Activated naive CD8-positive, alpha-beta T cell treated with anti-CD3 and anti-CD28 coated beads for 36 hours (primary cell): ENCODE measurements at places on chromosomes 7 and 10.
A peak's percentile ranks its signal among the peaks of the same experiment; 100 is the strongest.

GRCh38 chr7:87148332-87148955, 3.8 kb upstream of the DMTF1 start:
- no peaks in the 10 kb centered on the region for H3K4me1 ChIP-seq
- H3K4me3 ChIP-seq: no peak overlapping the region
- peaks cover 4% of the 10 kb centered on the region for H3K27me3 ChIP-seq
- no peak for DNase-seq

DNA sequence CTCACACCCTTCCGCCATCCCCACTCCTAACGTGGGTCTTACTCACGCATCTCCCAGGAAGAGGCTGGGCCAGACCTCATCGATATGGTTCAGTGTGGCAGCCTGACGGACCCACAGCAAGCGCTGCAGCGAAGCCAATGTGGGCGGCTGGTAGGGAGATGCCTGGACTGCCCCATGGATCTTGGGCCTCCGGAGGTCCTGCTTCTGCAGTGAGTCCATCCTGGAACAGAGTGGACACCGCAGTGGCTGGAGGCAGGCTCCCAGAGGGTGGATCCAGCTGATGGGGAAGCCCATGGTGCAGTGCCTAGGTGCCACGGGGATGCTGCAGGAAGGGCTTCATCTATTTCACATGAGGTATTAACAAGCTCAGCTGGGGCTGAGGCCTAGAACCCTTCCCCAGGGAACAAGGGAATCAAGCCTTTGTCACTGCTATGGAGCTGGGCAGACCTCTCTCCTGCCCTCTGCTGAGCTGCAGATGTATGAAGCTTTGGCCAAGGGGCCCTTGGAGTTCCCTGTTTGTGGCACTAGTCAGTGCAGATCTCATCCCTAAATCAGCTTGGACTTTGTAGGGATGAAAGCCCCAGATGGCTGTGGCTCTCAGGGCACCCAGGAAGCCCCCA, 13.7 kb upstream of the SAMD8 start:
- no peak overlapping the region for H3K27ac ChIP-seq
- no peak for DNase-seq
- no peaks in the 10 kb centered on the region for H3K27me3 ChIP-seq
- H3K36me3 ChIP-seq: no peaks in the 10 kb centered on the region
- no peaks in the 10 kb centered on the region for H3K4me1 ChIP-seq

GRCh38 chr10:14625765-14626525, 148.8 kb downstream of the FAM107B start:
- no peaks in the 10 kb centered on the region for H3K27me3 ChIP-seq
- H3K36me3 ChIP-seq: no peaks in the 10 kb centered on the region
- peaks cover 4% of the 10 kb centered on the region for H3K4me1 ChIP-seq

DNA sequence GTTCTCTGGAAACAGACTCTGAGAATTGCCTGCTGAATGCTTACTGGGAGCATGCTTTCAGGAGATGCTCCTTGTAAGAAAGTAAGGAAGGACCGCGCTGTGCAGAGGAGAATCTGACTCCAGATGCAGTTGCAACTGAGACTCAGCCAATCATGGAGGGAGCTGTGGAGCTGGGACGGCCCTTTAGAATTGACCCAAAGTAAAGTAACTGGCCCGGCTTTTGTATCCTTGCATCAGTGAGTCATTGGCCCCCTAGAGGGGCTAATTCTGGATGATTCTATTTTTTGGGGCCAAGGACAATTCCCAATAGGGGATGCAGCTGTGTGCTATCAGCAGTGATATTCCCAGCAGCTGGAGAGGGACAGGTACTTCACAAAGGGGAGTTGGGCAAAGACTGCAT, 170.4 kb downstream of the PTEN start:
- H3K36me3 ChIP-seq: no peaks in the 10 kb centered on the region
- no peak overlapping the region for H3K4me3 ChIP-seq
- H3K27me3 ChIP-seq: no peaks in the 10 kb centered on the region
- H3K27ac ChIP-seq: no peak overlapping the region
- peaks cover 15% of the 10 kb centered on the region for H3K4me1 ChIP-seq
- no peak for DNase-seq

- no peak for DNase-seq
- no peak overlapping the region for H3K4me3 ChIP-seq
- H3K27ac ChIP-seq: no peak overlapping the region
- peaks cover 7% of the 10 kb centered on the region for H3K4me1 ChIP-seq
- H3K36me3 ChIP-seq: peaks cover 2% of the 10 kb centered on the region
Observed at GRCh38 chr7:137948083-137948844, 53.6 kb downstream of the CREB3L2 start.

GRCh38 chr10:95423164-95424005, 132.6 kb upstream of the PDLIM1 start:
- no peaks in the 10 kb centered on the region for H3K36me3 ChIP-seq
- no peaks in the 10 kb centered on the region for H3K4me1 ChIP-seq
- no peak overlapping the region for H3K27ac ChIP-seq
- H3K27me3 ChIP-seq: no peaks in the 10 kb centered on the region

DNA sequence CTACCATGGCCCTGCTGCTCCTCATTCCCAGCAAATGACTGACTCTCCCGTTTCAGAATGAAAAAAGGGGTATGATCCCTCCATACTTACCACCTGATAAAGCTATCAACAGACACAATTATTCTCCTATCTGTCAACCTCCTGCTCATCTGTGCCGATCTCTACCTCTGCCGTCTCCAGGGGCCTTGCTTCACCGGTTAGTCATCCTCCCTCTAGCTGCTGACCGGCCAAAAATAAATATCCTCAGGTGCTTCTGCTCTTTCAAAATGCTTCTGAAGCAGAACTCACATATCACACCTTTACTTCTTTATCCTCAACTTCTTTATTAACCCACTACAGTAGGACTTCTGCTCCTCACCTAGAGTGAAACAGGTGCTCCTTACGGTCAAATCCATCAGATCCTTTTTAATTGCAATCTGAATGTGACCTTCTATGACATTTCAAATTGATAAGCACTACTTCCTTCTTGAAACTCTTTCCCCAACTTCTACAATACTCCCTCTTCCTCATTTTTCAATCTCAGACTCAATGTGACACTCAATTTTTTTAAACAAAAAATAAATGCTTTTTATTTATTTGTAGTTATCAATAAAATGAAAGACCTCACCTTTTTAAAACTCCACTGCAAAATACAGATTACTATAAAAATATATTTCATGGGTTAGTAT, 63.2 kb downstream of the LMBR1 start:
- H3K4me1 ChIP-seq: no peaks in the 10 kb centered on the region
- no peak overlapping the region for H3K27ac ChIP-seq
- H3K36me3 ChIP-seq: peaks cover 5% of the 10 kb centered on the region
- H3K4me3 ChIP-seq: no peak overlapping the region
- DNase-seq: no peak

- H3K4me1 ChIP-seq: no peaks in the 10 kb centered on the region
- DNase-seq: no peak
- H3K4me3 ChIP-seq: no peak overlapping the region
- H3K36me3 ChIP-seq: no peaks in the 10 kb centered on the region
- no peaks in the 10 kb centered on the region for H3K27me3 ChIP-seq
Observed at GRCh38 chr10:46069771-46070463, 23.8 kb upstream of the MSMB start.

- H3K27ac ChIP-seq: no peak overlapping the region
- peaks cover 2% of the 10 kb centered on the region for H3K36me3 ChIP-seq
- H3K4me1 ChIP-seq: peaks cover 2% of the 10 kb centered on the region
- H3K4me3 ChIP-seq: no peak overlapping the region
- H3K27me3 ChIP-seq: no peaks in the 10 kb centered on the region
Observed at GRCh38 chr7:138030679-138031351, 28.9 kb upstream of the CREB3L2 start.

DNA sequence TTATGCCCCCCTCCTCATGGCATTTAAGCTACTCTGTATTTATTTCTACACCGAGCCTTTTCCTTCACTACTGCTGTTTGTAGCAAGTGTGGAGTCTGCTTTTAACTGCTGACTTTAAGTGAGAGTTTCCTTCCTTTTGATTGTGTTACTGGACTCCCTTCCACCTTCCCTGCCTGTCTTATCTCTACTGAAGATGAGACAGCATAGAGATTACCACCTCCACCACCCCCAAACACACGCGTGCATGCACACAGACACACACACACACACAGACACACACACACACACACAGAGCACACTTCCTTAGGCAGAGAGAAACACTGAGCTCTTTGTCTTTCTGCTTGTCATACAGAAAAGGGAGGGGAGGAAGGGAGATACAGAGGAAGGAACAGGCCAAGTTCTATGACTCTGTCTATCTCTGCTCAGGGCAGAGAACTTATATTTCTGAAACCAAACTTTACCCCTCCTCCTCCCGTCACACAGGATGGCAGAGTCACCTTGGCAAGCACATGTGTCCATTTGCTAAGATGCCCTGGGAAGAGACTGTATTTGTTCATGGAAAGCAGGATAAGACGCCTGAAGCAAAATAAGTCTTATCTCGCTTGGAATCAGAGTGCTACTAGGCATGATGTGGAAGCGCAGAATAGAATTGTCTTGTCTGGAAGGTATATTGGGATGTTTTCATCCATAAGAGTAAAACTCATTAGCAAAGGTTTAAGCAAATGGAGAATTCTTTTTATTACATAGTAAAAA, 81.8 kb upstream of the CAV2 start:
- DNase-seq: no peak
- H3K27me3 ChIP-seq: peaks cover 18% of the 10 kb centered on the region
- H3K4me3 ChIP-seq: no peak overlapping the region
- no peaks in the 10 kb centered on the region for H3K36me3 ChIP-seq
- H3K27ac ChIP-seq: no peak overlapping the region

DNA sequence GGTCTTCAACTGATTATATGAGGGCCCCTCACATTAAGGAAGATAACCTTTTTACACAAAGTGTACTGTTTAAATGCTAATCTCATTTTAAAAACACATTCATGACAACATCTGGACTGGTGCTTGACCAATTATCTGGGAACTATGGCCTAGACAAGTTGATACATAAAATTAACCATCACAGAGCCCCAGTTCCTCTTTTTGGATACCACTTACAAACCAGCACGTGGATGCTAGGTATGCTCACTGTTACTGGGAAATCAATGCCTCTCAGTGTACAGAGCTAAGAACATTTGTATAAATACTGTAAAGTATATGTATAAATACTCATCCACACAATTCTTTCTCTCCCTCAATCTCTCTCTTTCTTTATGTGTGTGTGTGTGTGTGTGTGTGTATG, 1217.8 kb upstream of the LRRTM3 start:
- no peaks in the 10 kb centered on the region for H3K36me3 ChIP-seq
- no peaks in the 10 kb centered on the region for H3K27me3 ChIP-seq
- DNase-seq: no peak
- H3K4me1 ChIP-seq: no peaks in the 10 kb centered on the region
- no peak overlapping the region for H3K27ac ChIP-seq
- H3K4me3 ChIP-seq: no peak overlapping the region

DNA sequence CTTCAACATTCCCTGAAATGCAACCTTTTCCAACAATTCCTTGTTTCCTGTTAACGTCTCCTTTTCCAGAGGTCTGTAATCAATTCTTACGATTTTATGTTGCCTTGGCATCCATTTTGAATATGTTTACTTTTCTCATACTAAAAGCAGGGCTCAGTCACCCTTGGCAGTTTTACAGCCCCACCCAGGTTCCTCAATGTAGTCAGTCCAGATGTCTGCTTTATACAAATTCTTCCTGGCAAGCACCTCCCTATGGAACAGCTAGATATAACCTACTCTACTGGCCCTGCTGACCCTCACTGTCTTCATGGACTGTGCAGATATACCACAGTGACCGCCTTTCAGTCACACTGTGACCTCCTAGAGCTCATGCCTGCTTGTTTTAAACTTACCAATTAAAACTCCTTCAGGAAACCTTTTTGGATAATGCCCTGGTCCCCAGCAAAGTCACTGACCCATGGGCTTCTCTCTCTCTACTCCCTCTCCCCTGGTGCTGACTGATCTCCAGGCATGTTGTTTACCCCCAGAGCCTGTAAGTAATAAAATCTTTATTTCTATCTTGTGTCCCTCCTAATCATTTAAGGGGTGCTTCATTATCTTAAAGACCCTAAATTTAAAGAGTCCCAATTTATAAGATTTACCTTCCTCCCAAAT, 147.1 kb upstream of the STEAP1 start:
- no peak for DNase-seq
- no peaks in the 10 kb centered on the region for H3K27me3 ChIP-seq
- no peaks in the 10 kb centered on the region for H3K4me1 ChIP-seq

- H3K4me3 ChIP-seq: no peak overlapping the region
- DNase-seq: no peak
- peaks cover 8% of the 10 kb centered on the region for H3K4me1 ChIP-seq
- H3K27me3 ChIP-seq: peaks cover 35% of the 10 kb centered on the region
- no peaks in the 10 kb centered on the region for H3K36me3 ChIP-seq
Observed at GRCh38 chr10:113643183-113643582, 20.7 kb downstream of the NRAP start.

- H3K27ac ChIP-seq: no peak overlapping the region
- no peak overlapping the region for H3K4me3 ChIP-seq
- no peak for DNase-seq
- no peaks in the 10 kb centered on the region for H3K4me1 ChIP-seq
Observed at GRCh38 chr7:89813081-89813480, 341.2 kb upstream of the STEAP1 start.

DNA sequence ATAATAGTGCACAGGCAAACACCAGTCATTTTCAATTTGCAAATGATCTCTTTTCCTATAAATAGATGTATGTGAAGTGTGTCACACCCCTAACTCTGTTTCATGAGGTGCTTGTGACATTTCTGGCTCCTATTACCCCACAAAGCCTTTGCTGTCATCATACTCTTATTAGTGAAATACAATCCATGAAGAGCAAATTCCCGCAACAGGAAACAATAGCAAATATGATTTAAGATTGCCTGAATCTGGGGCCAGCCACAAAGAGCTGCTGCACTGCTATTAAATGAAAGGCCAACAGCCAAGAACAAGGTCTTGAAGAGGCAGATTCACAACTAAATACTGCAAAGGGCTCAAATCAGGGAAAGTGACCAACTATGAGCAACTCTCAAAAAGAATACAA, 96.3 kb upstream of the CAV2 start:
- H3K36me3 ChIP-seq: no peaks in the 10 kb centered on the region
- no peak overlapping the region for H3K27ac ChIP-seq
- no peaks in the 10 kb centered on the region for H3K4me1 ChIP-seq
- no peak for DNase-seq
- no peak overlapping the region for H3K4me3 ChIP-seq

GRCh38 chr7:88226886-88227516, 7.2 kb upstream of the SRI start:
- no peak overlapping the region for H3K27ac ChIP-seq
- H3K4me1 ChIP-seq: peaks cover 2% of the 10 kb centered on the region
- H3K4me3 ChIP-seq: no peak overlapping the region
- peaks cover 5% of the 10 kb centered on the region for H3K27me3 ChIP-seq
- peaks cover 2% of the 10 kb centered on the region for H3K36me3 ChIP-seq

DNA sequence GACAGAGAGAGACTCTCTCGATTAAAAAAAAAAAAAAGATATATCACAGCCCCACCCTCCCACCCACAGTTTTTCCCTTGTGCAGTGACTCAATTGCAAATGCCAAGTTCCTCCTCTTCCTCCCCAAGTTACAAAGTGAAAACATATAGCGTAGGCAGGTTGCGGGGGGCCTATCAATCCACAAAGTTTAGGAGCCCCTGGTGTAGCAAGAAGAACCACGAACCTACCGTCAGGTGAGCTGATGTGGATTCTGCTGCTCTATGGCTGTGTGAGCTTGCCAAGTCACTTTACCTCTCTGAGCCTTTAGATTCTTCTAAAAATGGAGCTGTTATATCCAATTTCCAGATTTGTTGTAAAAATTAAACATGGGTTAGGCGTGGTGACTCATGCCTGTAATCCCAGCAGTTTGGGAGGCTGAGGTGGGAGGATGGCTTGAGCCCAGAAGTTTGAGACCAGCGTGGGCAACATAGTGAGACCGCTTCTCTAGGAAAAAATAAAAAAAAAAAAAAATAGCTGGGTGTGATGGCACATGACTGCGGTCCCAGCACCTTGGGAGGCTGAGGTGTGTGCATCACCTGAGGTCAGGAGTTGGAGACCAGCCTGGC, 8.2 kb upstream of the RHBDD2 start:
- peaks cover 7% of the 10 kb centered on the region for H3K27me3 ChIP-seq
- no peaks in the 10 kb centered on the region for H3K36me3 ChIP-seq
- no peak overlapping the region for H3K4me3 ChIP-seq
- H3K4me1 ChIP-seq: peaks cover 27% of the 10 kb centered on the region
- peak; percentile 50 for DNase-seq
